CD4-positive, alpha-beta T cell treated with Interleukin-15 for 4 hours (primary cell): ENCODE measurements at places on chromosomes 2 and 18.

- no peak for DNase-seq
Measured at GRCh38 chr2:126978333-126978732, 79.6 kb downstream of the TEX51 start.

DNA sequence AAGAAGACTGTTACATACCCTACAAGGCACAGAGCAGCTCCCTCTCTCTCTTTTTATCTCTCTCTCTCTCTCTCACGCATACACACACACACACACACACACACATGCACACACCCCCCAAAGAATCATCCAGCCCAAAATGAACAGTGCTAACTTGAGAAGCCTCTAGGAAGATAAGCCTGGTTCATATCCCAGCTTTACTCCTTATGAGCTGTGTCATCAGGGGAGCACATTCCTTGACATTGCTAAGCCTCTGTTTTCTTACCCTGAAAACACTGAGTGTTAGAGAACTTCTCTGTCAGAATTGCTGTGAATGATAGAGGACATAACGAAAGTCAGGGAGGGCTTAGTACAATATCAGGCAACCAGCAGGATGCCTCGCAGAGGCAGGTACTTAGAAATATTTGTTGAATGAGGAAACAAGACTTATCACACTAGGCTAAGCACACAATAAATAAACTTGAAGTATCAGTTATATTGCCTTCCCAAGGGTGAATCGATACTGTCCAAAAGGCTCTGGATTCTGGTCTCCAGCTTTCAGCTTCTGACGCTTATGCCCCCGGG lies 725.6 kb upstream of the ID2 start:
- no peak for DNase-seq

GRCh38 chr18:57854726-57855125 lies 51.6 kb upstream of the ATP8B1 start:
- no peak for DNase-seq

- DNase-seq = no peak
Measured at GRCh38 chr18:58863539-58864145, 1.0 kb upstream of the ZNF532 start.

DNA sequence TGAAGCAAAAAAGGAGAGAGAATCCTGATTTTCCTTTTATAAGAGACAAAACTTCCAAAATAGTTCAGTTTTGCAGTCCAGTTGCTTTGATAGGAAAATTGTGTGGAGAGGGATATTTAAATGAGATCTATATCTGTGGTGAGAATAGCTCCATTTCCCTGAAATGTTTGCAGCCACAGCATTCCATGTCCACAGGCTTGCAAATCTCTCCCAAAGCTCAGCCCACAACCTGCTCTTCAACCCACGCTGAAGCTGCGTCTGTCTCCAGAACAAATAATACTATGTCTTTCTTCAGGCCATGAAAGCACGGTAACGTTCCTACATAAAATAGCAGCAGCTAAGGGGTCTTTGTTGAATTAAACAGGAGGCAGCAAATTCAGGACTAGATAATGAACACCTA lies 31.8 kb downstream of the TMEM17 start:
- no peak for DNase-seq

DNA sequence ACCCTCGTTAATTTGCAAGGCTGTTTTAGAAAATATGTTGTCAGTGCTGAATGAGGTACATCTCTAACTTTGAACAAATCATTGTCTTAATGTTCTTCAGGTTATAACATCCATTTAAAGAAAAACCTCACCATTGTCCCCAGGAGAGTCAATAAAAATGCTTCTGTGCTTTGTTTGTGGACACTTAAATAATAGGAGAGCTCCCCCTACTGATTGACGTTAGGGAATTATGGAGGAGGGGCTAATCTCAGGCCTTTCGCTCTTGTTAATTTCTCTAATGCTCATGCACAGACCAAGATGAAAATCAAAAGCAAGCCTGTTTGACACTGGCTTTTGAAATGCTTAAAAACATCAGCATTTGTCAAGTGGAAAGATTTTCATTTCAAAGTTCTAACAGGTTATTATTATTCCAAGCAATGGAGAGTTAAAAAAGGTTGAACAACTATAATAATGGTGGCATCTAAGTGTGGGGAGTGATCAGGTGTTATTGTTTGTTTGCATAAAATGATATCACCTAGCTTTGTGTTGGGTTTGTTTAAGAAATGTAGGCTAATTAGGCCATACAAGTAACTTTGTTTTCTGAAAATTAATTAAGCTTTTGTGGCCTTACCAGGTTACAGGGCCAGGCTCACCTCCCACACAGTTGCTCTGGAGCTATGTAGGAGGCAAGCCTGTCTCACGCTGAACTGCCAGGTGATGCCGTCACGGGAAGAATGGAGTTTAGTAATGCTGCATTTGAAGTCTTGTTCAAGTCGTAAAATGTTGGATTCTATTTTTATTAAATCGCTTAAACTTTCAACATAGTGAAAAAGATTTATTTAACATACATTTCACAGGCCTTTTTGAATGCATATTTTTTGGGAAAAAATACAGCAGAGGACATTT lies 51.7 kb upstream of the SMIM21 start:
- DNase-seq = peak; percentile 50

- DNase-seq = no peak
Measured at GRCh38 chr2:241228860-241229516, 40.5 kb downstream of the ANO7 start.

GRCh38 chr2:33339269-33339668 lies 137.2 kb upstream of the RASGRP3 start:
- DNase-seq = no peak

DNA sequence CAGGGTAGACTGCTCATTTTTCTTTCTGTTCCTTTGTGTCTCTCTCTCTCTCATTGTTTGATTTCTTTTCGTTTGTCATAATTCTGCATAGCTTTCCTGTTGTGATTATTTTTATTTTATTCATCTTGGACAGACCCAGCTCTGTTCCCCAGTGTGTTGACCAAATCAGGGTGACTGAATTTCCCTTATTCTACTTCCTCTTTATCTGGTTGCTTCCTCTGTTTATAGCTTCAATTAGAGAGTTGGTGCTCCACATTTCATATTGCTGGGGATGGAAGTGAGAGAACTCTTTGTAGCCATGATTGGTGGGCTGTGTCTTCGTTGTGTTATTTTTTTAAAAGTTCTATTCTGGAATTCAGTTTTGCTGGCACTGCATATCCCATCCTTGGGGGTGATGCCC lies 19.1 kb downstream of the PROKR1 start:
- DNase-seq = no peak

DNA sequence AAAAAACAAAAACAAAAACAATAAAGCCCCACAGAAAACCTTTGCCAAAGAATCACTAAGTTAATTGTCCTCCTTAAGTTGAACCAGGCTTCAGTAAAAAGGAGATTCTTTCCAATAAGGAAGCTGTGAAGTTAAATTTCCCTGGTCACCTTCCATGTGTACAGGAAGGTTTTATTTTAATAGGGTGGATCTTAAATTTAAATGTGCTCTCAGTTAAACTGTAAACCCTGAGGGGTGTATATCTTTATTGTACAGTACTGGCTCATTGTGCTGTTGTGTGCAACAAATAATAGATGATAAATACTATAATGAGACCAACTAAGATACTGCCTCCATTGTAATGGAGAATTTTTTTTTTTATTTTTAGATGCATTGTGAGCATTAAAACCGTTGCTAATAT lies 97.1 kb downstream of the NYAP2 start:
- no peak for DNase-seq

- DNase-seq = no peak
Measured at GRCh38 chr2:27776097-27776496, 4.6 kb downstream of the MRPL33 start.

DNA sequence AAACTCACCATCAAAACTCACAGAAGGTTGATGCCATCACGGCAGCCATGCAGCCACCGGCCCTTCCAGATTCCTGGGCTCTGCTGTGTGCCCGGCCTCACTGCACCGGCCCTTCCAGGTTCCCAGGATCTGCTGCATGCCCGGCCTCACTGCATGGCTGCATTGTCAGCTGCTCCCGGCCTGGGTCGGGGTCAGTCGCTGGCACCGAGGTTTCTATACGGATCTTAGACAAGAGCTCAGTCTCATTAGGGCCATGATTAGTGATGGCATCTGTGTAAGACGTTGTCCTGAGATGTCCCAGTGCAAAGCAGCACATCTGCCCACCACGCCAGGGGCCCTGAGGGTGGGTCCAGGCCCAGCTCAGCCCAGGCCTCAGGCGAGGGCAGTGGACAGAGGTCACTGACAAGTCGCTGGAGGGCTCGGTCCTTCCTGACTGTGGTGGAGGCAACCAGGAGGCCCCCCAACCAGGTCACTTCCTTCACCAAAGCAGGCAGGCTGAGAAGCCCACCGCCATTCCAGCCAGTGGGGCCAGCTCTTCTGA lies 29.4 kb downstream of the TMEM18 start:
- no peak for DNase-seq

- DNase-seq = no peak
Measured at GRCh38 chr2:195251214-195251613, 405.8 kb upstream of the SLC39A10 start.

DNA sequence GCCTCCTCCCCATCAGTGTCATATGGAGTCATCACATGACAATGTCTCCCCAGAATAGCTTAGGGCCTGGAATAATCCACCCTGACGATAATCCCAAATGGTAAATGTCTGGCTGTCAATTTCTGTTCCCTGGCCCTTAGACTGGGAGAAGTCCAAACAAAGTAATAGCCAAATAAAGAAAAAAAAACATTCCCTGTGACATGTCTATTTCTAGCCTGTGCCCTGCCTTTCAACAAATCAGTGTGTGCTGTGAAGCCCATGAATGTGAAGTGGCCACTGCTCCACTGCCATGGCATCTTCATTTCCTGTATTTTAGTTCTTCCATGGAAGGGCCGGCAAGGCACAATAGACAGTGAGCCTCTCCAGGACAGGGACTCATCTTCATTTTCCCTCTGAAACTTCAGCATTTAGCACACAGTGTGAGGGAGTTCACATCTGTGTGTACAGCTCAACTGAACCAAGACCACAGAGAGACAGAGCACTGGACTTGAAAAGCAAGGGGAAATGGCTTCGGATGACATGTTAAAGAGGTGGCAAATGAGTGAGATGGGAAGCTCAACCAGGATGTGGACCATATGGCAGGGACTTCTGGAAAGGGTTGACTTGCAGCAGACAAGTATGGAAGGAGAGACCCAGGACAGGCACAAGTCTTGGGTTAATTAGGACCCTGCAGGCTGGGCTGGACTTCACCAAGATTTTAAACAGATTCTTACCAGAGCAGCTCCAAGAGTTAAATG lies 140.0 kb downstream of the ANTXR1 start:
- no peak for DNase-seq

DNA sequence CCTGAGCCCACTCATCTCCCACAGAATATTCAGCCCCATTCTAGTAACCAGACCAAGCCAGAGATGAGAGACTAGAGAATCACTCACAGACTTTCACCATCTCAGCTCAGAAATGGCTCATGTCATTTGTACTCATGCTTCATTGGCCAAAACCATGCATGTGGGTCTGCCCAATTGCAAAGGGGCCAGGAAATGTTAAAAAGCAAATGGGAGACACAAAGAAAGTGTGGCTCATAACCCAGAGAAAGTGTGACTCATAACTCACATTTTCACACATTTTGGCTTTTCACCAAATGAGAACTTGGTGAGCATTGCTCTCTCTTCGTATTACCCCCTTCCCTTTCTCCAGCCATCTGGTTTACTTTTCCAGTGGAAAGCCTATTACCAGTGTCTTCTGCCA lies 66.2 kb downstream of the MDH1 start:
- no peak for DNase-seq

- no peak for DNase-seq
Measured at GRCh38 chr2:173571021-173571821, 216.5 kb downstream of the CDCA7 start.

DNA sequence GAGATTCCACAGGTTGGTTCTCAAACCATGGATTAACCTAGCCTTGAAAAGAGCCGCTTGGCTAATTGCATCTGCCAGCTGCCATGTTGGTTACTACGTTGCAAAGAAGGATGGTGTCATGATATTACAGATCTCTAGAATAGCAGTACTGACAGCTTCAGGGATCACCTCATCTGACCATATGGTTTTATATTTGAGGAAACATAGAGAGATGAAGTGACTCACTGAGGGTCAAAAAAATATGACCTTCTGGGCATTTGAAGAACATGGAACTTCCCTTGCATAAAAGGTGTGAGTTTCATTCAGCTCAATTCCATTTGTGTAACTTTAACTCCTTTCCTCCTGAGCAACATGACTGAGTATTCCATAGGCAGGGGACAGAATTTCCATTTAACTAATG lies 242.3 kb downstream of the SETBP1 start:
- no peak for DNase-seq
